ENCODE measurements at places on chromosomes 16 and 17.

DNA sequence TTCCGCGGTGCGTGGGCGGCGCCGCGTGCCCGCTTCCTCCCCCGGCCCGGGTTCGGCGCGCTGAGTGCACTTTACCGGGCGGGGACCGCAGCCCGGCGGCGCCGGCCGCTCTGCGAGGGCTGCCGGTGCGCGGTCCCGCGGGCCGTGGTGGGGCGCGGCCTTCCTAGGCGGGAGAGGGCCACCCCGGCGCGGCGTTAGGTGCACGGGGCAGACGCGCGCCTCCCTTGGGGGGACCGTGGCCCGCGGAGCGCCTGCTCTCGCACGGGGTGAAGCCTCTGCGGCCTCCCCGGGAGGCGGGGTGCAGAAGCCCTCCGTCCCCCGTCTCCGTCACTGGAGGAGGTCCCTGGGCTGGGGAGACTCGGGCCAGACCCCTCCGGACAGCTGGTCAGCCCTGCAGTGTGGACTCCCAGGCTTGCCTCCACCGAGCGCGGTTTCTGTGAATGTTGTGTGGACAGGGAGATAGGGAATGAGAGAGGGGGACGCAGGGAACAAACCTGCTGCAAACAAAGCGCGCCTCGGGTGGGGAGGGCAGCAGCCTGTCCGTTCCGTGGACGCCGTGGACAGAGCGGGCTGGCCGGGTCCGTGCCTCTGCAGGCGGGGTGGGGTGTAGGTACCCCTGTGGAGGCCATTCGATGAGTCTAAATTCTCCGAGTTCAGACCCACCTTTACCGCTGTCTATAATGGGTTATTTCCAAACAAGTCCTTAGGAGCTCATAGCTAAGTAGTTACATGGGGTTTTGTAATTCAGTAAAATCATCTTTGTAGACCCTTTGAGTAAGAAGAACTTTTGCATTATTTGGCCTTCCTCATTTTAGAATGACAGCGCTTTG, 721 bp downstream of the TBCD start:
- peak; percentile 20 for DNase-seq

- no peak for DNase-seq
These were observed 284.1 kb downstream of the SOX9 start for GRCh38 chr17:72404872-72405271.

- no peak for DNase-seq
These were observed 9.7 kb downstream of the HS3ST3B1 start for GRCh38 chr17:14310605-14311004.

DNA sequence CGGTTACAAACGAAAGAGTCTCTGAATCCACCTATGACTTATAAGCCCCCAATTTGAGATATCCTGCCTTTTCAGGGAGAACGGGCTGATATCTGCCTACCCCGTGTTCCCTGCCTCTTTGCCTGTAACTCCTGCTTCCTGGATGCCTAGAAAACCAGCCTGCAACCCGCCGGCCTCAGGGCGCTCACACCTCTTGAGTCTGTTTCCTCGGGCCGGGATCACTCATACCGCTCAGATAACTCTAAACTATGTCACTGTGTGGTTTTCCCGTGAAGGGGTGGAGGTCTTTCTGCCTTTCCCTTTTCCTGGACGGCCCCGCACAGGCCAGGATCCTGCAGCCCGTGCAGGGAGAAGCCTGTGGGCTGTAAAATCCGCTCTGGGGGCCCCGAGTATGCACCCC, 10.4 kb downstream of the RPUSD1 start:
- DNase-seq: no peak

DNA sequence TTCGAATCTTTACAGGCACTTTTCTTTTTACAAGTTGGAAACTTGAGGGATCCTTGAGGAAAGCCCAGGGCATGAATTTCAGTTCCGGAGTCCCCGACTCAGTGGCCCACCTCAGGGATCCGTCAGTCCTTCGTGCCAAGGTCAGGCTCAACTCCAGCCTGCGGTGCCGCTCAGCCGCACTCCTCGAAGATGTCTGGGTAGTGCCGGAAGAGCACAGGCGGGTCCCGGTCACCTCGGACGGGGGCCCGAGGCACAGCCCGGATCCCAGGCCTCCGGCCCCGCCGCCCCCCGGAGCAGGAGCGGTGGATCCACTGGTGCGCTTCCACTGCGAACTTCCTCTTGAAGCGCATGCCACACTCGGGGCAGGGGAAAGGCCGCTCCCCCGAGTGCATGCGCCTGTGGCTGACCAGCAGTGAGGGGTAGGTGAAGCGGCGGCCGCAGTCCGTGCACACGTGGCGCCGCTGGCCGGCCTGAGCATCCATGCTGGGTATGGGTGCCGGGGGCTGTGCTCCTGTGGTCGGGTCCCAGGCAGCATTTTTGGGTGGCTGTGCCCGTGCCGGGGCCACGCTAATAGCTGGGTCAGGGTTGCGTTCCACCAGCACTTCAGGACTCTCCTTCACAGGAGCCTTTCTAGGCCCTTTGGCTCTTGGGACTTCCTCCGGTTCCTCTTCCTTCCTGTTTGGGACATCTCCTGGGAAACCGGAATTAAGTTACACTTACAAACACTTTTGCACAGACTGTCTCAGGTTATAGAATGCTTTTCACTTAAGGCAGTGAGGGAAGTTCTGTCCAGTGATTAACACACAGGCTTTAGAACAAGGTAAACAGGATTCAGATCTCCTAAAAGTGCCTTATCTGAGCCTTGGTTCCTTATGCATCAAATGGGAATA, 1.5 kb downstream of the ZNF688 start:
- no peak for DNase-seq

DNA sequence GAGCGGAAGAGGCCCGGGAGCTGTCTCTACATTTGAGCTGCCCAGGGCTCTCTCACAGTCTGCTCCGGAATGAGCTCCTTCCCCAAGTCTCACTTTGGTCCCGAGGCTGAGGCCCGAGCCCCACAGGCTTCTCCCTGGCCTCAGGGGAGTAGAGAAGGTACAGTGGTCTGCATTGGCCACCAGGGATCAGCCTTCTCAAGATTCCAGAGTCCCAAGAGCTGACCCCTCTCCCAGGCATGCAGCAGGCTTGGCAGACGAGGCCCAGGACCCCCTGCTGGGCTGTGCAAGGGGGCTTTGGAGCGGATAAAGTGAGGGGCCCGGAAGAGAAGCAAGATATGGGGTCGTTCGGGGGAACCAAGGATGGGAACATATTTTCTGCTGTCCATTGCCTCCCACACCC, 3.1 kb downstream of the PRSS27 start:
- no peak for DNase-seq

DNA sequence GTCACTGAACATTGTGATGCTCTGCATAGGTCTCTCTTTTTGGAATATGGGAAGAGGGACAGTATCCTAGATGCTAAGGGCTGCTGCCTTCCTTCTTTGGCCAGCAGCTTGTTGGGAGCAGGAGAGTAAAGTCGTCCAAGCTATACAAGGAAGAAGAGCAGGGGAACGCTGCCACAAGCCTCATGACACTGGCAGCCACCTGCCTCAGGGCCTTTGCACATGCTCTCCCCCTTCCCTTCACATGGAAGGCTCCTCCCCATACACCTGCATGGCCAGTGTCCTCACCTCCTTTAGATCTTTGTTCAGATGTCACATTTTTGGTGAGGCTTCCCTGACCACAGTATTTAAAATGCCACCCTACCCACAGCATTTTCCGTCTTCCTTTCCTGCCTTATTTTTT, 78.1 kb upstream of the CRHR1 start:
- no peak for DNase-seq

GRCh38 chr17:31314782-31315100, 887 bp upstream of the EVI2B start:
- peak; percentile 71 for DNase-seq

- DNase-seq: no peak
These were observed 7.9 kb downstream of the PRCD start for GRCh38 chr17:76547642-76548202.

GRCh38 chr17:27552276-27552732, 78.7 kb upstream of the LGALS9 start:
- DNase-seq: no peak

- DNase-seq: no peak
These were observed 106.3 kb downstream of the CDH11 start for GRCh38 chr16:65015599-65015998.

GRCh38 chr16:57643147-57643874, 14.9 kb downstream of the ADGRG1 start:
- DNase-seq: no peak

- DNase-seq: no peak
These were observed 111.3 kb downstream of the TRIM37 start for GRCh38 chr17:58995247-58995940.

- DNase-seq: peak; percentile 50
These were observed 88.5 kb downstream of the HELZ start for GRCh38 chr17:67156269-67157199.

DNA sequence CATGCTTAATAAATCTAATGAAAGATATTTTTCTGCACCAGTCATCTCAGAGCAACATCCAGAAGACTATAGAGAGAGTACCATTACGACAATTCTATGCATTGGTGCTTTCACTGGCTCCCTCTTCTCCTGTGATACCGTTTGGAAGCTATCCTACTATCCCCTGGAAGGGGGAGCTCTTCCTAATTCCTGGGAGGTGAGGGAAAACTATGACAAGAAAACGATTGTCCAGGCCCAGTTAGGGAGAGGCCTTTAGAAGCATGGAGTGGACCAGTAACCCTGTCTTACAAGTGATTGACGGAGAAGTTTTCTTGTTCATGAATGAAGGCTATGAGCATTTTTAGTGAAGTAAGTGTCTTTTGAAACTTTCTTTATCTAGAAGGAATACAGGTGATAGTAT, 150.2 kb downstream of the TANC2 start:
- no peak for DNase-seq

DNA sequence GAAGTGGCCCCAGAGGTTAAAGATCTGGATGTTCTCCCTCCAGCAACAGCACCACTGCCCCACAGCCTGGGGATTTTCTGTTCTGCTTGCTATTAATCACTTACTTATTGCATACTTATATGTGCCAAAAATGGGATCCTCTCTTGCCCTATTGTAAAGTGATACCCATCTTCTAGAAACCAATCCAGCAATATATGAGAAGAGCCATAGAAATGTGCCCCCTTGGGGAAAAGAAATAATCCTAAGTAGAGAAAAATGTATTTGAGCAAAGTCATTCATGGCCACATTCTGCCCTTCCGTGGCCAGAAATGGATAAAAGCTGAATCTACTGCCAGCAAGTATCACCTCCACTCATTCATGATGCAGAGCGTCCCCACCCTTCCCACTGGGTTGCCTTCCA, 20.9 kb downstream of the SOST start:
- no peak for DNase-seq

DNA sequence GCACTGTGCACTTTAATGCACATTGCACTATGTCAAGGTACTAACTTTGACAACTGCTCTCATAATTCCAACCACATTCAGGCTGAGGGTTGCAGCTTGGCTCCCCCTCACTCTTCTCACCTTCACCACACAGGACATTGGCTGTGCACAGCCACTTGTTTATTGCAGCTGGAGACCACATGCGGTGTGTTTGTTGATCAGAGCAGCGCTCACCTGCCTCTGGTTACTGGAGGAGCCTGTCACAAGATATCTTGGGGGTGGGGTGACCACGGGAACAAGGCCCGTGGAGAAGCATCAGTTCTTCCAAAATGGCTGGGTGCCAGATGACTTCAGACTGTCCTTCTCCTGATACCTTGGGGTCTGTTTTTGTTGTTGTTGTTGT, 10.6 kb upstream of the CCL5 start:
- no peak for DNase-seq

- peak; percentile 28 for DNase-seq
These were observed 2.1 kb downstream of the ZNF750 start for GRCh38 chr17:82837586-82838320.

GRCh38 chr17:50211249-50212120, 10.1 kb upstream of the COL1A1 start:
- DNase-seq: no peak

- DNase-seq: no peak
These were observed 2.4 kb downstream of the THRA start for GRCh38 chr17:40064971-40065768.

GRCh38 chr16:21646091-21646490, 6.3 kb downstream of the IGSF6 start:
- no peak for DNase-seq

- DNase-seq: no peak
These were observed at the start of gene FOXC2 for GRCh38 chr16:86566601-86566965. FOXC2 (plus strand) TSS chr16:86566829; CDS start chr16:86567336, 507 bp downstream.

DNA sequence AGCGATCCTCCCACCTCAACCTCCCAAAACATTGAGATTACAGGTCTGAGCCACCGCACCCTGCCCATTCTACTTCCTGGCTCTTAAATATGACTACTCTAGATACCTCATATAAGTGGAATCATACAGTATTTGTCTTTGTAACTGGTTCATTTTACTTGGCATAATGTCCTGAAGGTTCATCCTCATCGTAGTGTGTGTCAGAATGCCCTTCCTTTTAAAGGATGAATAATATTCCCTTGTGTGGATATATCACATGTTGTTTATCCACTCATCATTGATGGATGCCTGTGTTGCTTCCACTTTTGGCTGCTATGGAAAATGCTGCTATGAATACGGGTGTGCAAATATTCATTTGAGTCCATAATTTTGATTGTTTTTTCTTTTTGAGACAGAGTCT, 5.7 kb upstream of the CETP start:
- DNase-seq: no peak

DNA sequence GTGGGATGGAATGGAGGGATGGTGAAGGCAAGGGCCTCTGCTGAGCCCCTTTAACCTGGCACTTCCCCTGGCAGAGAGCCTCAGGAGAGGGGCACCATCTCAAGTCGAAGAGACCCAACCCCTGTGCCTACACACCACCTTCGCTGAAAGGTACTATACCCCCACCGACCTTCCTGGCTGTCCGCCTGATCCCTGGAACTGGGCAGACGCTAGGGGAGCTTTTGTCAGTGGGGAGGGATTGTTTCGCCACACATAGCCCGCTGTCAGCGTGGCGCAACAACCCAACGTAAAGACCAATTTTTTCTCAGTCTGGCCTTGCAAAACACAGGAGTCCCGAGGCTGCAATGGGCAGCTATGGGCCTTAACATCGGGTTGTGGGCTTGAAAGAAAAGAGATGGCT, 3.1 kb downstream of the PPP1R1B start:
- DNase-seq: no peak

DNA sequence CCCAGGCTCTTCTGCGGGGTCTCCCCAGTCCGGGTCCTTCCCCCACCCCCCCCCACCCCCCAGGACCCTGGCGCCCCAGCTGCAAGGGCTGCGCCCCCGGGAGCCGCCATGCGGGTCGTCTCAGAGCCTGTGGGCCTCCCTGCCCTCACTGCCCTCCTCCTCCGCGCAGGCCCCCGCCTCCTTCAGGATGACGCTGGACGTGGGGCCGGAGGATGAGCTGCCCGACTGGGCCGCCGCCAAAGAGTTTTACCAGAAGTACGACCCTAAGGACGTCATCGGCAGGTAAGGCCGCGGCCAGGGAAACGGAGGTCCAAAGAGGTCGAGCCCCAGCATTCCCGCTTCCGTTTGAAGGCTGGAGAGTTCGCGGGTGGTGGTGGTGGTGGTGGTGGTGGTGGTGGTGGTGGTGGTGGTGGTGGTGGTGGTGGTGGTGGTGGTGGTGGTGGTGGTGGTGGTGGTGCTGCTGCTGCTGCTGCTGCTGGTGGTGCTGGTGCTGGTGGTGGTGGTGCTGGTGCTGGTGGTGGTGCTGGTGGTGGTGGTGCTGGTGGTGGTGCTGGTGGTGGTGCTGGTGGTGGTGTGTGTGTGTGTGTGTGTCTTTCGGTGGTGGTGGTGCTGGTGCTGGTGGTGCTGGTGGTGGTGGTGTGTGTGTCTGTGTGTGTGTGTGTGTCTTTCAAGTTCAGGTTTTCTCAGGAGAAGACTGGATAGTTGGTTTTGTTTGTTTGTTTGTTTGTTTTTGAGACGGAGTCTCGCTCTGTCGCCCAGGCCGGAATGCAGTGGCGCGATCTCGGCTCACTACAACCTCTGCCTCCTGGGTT, 615 bp downstream of the PHKG2 start:
- DNase-seq: no peak

GRCh38 chr16:15988268-15989013, 39.0 kb downstream of the ABCC1 start:
- peak; percentile 68 for DNase-seq
